ENCODE measurements at places on chromosomes 7 and 10.
A peak's percentile ranks its signal among the peaks of the same experiment; 100 is the strongest.

DNA sequence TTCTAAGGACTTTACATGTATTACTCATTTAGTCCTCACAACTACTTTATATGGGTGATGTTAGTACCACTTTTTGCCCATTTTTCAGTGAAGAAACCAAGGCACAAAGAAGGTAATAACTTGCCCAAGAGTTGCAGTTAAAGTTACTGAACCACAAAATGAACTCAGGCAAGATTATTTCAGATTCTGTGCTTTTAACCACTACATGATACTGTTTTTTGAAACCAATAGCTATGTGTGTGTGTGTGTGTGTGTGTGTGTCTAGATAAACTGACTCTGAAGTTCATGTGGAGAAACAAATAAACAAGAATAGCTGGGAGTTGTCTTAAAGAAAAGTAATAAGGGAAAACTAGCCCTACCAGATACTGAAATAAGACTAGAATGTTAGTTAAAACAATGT lies 60.8 kb upstream of the OIT3 start:
- no peak for DNase-seq

- no peak for DNase-seq
Observed at GRCh38 chr7:76507723-76508406, 2.5 kb upstream of the UPK3B start.

- no peak for DNase-seq
Observed at GRCh38 chr10:112201334-112201733, 17.8 kb upstream of the GPAM start.

DNA sequence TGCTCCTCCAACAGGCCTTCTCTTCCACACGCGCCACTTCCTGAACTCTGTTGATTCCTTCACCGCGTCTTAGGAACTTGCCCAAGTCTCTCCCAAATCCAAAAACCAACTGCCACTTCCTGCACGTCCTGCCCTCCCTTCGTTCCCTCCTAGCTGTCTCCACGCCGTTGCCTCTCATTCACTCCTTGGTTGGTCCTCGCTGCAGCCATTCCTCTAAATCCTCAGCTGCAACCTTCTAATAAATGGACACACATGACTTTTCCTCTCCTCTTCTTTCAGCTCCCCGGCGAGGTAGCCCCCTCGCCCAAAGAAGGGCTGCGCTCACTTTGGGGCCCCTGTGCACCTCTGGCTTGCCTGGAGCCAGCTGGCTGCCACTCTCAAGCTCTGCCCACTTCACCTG lies 110.2 kb downstream of the XRCC2 start:
- DNase-seq: no peak

DNA sequence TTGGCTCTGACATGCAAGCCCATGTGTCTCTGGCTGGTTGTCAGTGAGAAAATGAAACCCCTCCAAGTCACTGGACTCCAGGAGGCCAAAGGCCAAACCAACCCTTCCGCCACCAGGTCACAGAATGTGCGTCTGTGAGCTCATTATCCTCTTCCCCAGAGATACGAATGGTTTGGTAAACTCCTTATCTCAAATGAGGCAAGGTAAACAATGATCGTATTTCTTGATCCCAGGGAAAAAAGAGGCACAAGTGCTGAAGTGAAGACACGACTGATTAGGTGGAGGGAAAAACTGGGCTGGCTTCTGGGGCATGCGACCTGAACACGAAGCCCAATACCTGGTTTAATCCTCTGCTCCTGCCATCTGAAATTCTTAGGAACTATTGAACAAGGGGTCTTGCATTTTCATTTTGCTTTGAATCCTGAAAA lies 70.6 kb upstream of the ARID5B start:
- no peak for DNase-seq

GRCh38 chr10:24526085-24526649 lies 197.5 kb downstream of the ARHGAP21 start:
- no peak for DNase-seq

DNA sequence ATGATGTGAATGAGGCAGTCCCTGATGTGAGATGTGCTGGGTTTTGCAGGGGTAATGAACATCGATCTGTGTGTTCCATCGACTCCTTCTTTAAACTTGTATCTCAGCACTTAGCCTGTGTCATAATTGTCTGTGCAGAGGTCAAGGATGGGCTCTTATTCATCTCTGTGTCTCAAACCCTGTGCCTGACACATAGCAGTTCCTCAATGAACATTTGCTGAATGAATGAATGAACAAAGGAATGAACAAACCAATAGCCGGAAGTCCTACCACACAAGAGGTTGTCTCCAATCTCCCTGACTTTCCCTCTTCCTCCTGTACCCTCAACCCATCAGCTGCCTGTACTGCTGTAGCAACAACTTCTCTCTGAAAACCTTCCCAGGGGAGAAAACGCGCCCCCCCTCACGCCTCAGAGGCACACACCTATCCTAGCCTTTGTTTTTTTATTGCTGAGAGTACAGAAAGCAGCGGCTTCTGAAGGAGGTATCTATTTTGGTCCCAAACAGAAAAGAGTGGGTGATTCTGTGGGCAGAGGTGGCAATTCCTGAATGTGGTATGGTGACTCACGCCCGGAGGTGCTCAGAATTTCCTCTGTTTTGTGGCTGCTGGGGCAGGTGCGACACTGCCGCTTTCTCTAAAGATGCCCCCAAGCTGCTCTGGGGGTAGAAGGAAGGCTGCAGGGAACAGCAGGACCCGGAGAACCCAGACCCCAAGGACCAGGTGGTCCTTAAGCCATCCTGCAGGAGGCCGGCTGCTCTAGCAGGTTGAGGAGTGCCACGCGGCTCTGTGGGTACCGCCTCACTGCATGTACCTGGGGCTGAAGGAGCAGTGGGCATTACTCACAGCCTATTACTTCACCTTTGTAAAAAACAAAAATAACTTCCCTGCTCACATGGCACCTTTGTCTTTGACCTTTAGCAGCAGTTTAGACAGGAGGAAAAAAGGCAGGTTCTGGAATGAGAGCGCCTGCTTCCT lies 9.6 kb downstream of the IL2RA start:
- DNase-seq: no peak

DNA sequence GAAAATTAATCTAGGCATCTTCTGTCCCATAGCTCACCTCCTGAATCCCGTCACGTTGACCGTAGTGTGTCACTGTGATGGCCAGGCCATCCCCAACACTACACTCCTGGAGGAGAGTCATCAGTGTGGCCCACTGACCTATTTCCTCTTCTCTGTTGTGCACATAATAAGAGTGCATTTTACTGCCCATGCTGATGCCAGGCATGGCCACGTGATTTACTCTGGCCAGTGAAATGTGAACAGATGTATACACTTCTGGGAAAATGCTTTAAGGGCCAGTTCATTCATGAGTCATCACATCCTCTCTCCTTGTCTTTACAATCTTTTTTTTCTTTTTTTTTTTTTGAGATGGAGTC lies 101.9 kb upstream of the PIP4K2A start:
- DNase-seq: no peak

DNA sequence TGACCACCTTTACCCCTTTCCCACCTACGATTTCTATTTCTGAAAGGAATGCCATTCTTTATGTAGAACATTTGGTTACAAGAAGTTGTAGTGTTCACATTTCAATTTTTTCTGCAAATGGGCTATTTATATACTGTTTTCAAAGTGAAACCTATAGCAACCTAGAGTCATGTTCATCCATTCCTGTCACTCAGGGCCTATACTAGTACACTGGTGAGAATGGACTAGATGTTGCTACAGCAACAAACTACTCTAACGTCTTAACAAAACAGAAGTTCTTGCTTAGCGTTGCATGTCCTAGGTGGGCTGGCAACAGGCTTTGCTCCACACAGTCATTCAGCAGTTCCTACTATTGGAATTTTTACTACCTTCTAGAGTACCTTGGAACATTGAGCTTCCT lies 16.3 kb downstream of the CASD1 start:
- no peak for DNase-seq

DNA sequence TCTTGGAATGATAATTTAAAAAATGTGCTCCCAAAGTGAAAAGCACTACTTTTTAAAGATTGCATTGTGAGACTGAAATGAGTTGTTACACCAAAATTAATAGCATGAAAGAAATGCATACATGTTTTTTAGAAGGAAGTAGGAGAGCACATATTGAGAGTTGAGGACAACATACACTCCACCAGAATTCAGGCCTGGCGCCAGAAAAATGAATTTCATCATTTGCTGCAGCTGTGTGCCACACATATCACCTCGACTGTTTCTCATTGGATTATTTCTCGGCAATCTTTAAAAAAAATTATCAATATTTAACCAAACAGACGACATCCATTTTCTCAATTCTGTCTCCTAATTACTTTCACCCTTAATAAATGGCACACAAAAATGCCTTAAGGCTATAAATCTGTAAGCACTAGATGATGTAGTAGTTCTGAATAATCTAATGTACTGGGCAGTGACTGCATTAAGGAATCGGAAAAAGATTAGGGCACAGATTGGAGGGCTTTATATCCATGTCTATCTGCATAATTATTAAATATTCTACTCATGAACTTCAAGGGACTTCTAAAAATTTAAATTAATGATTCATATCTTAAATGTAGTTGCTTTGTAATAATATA lies 590.4 kb downstream of the NXPH1 start:
- DNase-seq: no peak

- no peak for DNase-seq
Observed at GRCh38 chr10:93386631-93387369, 95.3 kb downstream of the MYOF start.

DNA sequence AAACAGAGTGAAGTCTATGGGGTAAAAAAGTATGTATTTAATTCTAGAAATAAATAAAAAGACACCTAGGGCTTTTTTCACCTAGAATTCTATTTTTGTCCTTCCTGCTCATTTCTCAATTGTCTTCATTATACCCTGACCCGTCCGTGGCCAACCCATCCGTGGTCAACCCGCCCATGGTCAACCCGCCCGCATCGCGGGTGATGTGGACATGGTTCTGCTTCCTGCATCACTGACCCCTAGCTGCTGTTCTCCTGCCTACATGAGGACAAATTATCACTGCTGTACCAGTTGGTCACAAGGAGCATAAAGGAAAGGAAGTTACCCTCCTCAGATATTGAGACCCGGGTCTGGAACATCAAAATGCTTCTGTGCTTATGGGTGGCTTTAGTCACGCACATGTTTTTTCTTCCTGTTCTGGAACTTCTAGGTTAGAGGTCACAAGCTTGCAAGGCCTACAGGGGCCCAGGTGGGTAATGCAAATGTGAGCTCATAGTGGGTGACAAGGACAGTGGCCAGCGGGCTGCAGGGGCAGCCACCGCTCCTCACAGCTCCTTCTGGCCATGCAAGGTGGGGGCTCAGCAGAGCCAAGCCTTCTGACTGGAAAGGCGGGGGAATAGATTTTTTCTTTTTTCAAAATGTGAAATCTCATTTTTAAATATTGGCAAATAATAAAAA lies 15.5 kb downstream of the CAMK2G start:
- no peak for DNase-seq

- DNase-seq: no peak
Observed at GRCh38 chr10:28880683-28880950, 203.3 kb downstream of the BAMBI start.

DNA sequence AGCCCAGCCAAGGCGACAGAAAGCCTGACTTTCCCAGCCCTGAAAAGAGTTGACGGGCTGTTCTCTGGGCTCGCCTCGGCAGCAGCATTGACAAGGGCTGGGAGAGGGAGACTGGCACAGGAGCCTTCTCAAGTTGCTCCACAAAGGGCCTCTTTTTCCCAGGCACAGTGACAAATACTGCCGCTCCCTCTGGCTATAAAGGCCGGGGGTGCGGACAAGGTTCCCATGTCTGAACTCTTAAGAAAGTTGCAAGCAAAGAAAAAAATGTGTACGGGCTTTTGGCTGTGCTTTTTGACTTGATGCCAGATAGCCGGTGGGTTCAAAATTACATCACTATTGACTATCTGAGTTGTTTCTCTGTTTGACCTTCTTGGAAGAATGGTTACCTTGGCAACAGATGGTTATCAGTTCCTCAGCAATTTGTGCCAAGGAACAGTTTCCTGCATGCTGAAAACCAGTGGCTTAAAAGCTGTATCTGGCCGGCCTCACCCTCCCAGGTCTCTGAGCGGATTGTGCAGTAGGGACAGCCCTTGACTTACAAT lies 115.9 kb upstream of the EEPD1 start:
- DNase-seq: peak; percentile 46

GRCh38 chr7:77181015-77181595 lies 18.5 kb downstream of the FGL2 start:
- DNase-seq: no peak

- DNase-seq: no peak
Observed at GRCh38 chr7:82534684-82535083, 91.1 kb upstream of the CACNA2D1 start.

GRCh38 chr10:129030996-129031843 lies 435.8 kb upstream of the MGMT start:
- no peak for DNase-seq

DNA sequence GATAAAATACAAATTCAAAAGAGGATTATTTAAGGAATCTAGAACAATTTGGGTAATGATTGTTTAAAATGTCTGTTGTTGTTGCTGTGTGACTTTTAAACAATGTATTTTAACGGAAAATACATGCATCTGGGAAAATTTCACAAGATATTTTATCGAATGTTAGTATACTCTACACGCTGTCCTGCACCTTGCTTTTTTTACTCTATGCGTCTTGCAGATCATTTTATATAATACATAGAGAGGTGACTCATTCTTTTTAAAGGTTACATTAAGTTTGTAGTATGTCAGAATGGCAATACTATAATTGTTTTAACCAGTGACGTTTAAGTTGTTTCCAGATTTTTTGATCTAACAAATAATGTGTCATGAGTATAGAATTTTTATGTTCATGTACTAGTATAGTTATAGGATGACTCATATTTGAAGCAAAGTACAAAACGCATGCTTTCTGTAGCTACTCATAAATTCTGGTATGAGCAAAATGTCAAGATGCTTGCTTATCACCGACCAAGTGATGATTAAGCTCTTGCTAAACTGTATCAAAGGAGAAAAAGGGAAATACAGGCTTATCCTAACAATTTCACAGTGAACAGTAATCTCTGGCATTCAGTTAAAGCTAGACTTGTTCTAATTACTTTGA lies 4.9 kb downstream of the DKK1 start:
- no peak for DNase-seq

GRCh38 chr7:4208086-4208485 lies 474.0 kb upstream of the FOXK1 start:
- DNase-seq: no peak

DNA sequence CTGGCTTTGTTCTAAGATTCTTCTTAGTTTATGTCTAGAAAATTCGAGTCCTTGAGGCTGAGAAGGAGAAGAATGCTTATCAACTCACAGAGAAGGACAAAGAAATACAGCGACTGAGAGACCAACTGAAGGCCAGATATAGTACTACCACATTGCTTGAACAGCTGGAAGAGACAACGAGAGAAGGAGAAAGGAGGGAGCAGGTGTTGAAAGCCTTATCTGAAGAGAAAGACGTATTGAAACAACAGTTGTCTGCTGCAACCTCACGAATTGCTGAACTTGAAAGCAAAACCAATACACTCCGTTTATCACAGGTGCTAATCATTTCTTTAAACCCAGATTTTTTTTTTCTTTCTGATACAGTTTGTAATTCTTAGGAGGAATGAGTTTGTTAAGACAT lies 6.7 kb downstream of the CEP55 start:
- DNase-seq: no peak

GRCh38 chr10:84264611-84265141 lies 19.8 kb downstream of the RGR start:
- peak; percentile 22 for DNase-seq

GRCh38 chr7:134636008-134636449 lies 10.6 kb upstream of the BPGM start:
- DNase-seq: no peak

GRCh38 chr7:66930341-66930740 lies 9.3 kb downstream of the TMEM248 start:
- no peak for DNase-seq

GRCh38 chr10:106504536-106504935 lies 660.0 kb downstream of the SORCS1 start:
- DNase-seq: no peak

All from thoracic aorta (tissue), 2 donors.